ENCODE measurements at places on chromosomes 7 and 10.

GRCh38 chr7:120185940-120186682 is 86.9 kb upstream of the KCND2 start:
- no peak for DNase-seq

DNA sequence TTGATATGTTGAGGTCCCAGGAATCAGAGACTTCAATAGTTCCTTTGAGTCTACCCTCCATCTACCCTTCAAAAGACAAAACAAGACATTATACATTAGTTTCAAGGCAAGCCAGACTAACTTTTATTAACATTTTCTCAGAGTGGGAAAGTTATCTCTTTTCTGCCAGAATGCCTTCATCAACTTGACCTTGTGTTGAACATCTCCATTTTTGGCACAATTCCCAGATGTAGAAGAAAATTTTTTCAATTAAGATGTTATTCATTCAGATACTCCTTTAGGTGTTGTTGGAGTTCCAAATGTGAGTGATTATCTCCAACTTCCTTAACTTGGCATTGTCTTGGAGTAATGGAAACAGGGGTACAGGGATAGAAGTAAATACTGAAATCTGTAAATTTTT is 59.1 kb downstream of the NRF1 start:
- no peak for DNase-seq

- DNase-seq, result no peak
Measured at GRCh38 chr7:91596287-91596686, 284.2 kb downstream of the MTERF1 start.

DNA sequence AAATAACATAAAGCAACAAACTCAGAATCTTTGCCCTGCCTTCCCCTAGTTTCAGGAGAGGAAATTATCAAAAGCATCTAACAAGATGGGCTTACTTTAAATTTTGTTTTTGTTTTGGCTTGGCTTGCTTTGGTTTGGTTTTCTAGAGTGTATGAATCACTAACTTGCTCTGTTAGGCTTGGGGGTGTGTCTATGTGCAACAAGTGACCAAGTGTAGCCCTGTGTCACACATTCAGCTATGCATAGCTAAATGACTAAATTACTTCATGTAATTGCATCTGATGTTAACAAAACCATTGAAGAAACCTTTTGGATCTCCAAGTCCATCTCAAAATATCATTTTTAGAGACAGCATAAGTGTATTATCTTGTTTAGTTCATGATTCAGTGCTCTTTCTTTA is 251.0 kb downstream of the TFEC start:
- no peak for DNase-seq

DNA sequence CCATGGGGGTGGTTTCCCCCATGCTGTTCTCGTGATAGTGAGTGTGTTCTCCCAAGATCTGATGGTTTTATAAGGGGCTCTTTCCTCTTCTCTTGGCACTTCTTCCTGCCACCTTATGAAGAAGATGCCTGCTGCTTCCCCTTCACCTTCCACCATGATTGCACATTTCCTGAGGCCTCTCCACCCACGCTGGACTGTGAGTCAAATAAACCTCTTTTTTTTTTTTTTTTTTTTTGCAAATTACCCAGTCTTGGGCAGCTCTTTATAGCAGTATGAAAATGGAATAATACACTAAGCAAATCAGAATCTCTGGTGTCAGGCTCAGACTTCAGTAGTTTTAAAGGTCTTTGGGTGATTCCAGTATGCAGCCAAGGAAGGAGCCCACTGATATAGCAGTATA is 28.2 kb downstream of the TAS2R41 start:
- no peak for DNase-seq

DNA sequence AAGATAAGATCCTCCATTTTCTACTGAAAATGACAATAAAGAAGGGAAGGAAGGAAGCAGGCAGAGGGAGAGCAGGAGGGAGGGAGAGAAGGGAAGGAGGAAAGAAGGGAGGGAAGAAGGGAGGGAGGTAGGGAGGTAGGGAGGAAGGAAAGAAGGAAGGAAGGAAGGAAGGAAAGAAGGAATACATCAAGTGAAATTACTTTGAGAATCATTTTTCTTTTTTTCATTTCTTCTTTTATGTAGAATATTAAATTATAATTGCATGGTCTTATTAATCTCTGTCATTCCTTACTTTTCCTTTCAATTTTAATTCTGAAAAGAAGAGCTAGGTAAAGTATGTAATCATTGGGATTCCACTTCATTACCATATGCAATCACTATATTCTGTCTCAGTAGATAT is 97.8 kb downstream of the PLXDC2 start:
- no peak for DNase-seq

- no peak for DNase-seq
Measured at GRCh38 chr10:46310143-46310514, 23.3 kb downstream of the ANTXRL start.

DNA sequence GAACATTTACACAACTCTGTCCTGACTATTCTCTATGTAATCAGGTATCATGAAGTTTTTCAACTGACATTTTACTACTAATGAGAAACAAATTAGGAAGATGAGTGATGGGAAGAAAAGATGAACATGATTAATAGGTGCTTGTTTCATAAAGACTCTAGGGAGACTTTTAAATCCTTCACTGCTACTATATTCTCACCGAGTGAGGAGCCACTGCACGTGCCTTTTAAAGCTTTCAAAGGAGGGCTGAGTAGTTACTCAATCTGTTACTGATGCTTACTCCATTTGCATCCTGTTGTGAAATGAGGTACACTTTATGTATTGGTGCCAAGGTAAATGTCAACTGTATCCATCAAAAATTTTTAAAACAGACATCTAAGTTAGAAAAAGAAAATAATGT is 1.3 kb upstream of the COMMD3 start:
- DNase-seq, result no peak

DNA sequence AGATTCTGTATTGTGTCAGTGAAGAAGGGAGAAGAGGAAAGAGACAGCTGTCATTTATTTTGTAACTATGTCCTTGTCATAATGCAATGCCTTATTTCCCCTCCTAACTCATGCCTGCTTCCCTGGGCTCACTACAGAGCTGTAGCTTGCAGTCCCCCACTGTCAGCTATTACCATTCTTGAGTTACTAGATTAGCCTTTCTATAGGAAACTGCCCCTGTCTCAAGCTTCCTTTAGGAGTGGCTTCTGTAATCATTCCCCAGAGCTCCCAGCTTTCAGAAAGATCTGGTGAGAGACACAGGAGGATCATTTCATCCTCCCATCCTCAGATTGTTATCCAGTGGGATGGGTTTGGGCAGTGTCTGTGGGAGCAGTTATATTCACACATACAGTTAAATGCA is 32.4 kb upstream of the SMKR1 start:
- no peak for DNase-seq

DNA sequence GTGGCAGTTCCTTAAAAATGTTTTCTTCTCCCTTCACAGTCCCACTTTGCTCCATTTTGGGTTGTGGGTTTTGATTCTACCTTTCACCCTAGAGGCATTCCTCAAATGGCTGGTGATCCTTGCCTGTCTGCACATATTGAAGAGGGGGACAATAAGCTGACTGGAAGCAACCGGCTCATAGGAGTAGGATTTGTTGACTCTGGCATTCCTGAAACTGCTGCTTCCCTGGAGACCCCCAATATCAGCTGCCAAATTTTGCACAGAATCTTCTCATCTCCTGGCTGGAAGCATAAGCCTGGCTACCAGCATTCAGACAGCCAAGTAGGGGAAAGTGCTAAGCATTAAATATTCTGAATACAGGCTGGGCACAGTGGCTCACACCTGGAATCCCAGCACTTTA is 53.7 kb downstream of the KIF5B start:
- no peak for DNase-seq

DNA sequence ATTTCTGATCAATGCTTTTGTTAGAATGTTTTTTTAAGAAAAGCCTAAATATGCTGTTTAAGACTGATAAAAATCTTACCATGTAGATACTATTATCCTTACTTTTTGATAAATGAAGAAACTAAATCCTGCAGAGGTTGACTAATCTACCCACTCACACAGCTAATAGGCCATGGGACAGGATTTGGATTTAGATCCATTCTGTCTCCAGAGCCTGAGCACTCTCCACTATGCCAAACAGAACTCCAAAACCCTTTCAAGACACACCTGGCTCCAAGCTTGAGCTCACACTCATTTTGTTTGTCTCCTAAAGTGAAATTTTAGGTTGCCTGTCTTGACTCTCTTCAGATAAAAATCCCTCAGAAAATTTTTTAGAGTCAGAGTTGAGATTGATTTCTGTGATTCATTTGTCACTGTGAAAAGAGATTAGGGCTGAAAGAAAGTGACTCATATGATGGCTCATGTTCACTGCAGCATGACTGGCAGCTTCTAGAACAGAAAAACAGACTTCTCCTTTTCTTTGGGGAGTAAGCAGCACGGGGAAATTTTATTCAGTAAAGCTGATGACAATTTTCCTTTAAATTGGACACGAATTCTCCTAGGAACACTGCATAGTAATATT is 132.3 kb upstream of the POT1 start:
- no peak for DNase-seq

GRCh38 chr10:107971411-107971810 is 806.9 kb upstream of the SORCS1 start:
- no peak for DNase-seq

DNA sequence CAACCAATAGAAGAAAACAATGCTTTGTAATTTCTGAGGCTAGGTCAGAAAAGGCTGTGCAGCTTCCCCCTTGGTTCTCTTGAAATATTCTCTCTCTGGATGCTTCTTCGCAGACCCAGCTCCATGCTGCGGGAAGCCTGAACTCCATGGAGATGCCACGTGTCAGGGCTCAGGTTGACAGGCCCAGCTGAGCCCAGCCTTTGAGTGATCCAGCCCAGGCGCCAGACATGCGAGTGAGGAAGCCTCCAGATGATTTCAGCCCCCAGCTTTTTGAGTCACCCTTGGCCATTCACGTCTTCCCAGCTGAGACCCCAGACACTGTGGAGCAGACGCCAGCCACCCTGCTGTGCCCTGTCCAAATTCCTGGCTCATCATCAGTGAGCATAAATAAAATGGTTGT is 378.4 kb upstream of the NRP1 start:
- DNase-seq, result no peak

DNA sequence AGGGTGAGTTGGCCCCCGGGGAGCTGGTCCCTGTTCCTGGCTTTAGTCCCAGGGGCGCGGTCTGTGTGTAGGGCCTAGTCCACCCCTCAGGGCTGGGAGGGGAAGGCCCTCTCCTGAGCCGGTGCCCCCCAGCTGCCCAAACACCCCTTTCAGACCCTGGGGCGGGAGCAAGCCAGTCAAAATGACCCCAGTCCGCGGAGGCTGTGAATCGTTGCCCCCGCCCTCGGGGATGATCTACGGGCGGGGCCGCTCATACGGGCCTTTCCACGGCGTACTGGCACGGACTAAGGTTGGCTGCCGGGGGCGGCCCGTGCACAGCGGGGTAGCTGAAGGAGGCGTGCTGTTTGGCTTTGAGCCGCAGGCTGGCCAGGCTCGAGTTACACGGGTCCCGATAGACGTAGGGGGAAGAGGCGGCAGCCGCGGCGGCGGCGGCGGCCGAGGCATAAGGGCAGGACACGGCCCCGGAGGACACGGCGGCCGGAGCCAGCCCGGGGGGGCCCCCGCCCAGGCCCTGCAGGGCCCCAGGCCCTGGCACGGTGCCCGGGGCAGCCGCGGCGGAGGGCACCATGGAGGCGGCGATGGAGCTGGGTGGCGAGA is 4.3 kb downstream of the ELOVL3 start:
- DNase-seq, result peak; percentile 31

DNA sequence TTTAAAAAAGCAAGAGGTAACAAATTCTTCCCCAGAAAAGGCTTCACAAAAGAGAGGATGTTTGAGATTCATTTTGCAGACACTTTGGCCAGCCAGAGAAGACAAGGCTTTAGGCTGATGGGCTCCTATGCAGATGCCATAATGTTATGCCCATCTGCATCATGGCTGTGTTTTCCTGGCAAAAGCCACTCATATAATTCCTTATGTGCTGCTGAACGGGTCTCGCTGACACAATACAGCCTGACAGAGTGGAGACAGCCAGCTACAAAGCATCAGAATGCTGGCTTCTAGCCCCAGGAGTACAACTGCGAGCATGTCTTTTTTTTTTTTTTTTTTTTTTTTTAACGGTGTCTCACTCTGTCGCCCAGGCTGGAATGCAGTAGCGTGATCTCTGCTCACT is 1157.4 kb upstream of the AUTS2 start:
- DNase-seq, result no peak

- DNase-seq, result no peak
Measured at GRCh38 chr10:105278439-105278838, 637.3 kb downstream of the SORCS3 start.

All from left ventricle myocardium inferior (tissue), 1 donor.